ENCODE measurements at places on chromosomes 2 and 18.

DNA sequence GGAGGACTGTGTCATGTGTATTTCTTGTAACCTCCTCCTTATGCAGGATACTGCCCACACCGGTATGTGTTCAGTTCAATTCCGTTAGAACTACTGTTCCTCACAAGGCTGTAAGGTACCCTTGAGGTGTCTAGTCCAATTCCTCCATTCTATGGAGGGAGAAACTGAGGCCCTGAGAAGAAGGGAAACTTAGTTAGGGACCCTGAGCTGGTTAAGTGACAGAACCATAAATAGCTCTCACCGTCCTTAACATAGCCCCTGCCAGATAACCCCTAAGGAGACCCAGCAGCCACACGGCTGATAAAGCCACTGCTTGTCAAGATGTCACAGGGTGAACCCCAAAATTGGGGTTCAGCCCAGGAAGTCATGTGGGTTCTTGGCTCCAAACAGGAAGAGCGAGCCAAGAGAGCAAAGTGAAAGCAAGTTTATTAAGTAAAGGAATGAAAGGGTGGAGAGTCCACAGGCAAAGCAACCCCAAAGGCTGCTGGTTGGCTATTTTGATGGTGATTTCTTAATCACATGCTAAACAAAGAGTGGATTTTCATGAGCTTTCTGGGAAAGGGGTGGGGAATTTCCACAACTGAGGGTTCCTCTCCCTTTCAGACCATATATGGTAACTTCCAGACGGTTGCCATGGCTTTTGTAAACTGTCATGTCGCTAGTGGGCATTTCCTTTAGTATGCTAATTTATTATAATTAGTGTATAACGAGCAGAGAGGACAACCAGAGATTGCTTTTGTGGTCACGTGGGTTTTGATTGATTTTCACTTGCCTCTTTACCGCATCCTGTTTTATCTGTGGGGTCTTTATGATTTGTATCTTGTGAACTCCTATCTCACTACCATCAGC, 83.4 kb upstream of the RTN4 start:
- peak; percentile 88 for DNase-seq

- peak; percentile 21 for DNase-seq
These were observed 45.2 kb upstream of the SCG2 start for GRCh38 chr2:223647258-223647952.

- no peak for DNase-seq
These were observed 178.8 kb downstream of the TTC32 start for GRCh38 chr2:19723021-19723420.

DNA sequence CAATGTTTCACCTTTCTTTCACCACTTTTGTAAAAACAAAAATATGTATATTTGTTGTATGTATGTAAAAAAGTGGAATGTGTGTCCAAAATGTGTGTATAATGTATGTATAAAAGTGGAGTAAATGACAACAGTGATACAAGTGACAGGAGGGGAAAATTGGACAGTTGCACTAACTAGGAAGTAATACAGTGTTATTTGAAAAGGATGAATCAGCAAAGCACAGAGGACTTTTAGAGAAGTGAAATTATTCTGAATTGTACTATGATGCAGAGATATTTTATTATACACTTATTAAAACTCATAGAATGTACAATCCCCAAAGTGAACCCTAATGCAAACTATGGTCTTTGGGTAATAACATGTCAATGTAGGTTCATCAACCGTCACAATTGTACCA, 331.3 kb upstream of the CNTNAP5 start:
- no peak for DNase-seq

DNA sequence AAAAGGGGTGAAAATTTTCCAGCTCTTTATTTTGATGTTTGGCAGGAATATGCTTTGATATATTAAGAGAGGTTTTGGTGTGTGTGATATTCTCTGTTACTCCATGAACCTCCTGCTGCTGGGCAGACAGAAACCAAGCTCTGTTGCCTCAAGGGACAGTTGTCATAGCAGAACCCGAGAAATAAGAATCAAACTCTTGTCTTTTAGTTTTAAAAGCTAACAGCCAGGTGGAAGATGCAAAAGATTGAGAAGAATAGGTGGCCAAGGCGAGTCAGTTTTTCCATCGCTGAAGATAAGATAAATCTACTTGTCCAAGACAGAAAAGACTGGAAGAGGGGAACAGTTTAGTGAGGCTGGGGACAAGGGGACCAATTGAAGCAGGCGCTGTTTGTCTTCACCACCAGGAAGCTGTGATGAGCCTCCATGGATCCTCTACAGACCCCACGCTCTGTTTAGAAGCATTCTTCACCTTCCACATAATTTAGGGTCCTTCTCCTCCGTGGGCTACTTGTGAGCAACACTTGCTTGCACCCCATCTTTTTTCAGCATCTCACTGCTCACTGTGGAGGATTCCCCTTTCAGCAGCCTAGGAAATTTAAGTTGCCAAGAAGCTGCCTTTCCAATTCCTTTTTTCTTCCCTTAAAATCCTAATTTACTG, 23.9 kb downstream of the PMAIP1 start:
- no peak for DNase-seq

DNA sequence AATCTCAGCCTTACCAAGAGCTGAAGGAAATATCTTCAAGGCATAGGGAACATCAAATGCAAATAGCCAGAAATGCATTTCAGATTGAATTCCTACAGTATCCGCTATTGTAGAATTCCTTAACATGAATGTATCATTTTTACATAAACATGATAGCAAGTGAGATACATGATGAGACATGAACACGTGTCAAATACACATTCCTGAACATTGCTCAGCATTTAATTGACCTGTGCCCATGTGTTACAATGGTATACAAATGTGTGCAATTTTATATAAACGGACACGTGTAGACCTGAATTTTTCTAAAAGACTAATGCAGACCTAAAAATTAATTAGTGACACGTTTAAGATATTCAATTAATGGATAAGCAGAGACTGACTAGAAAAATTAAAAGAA, 133.0 kb upstream of the TLK1 start:
- DNase-seq: no peak

DNA sequence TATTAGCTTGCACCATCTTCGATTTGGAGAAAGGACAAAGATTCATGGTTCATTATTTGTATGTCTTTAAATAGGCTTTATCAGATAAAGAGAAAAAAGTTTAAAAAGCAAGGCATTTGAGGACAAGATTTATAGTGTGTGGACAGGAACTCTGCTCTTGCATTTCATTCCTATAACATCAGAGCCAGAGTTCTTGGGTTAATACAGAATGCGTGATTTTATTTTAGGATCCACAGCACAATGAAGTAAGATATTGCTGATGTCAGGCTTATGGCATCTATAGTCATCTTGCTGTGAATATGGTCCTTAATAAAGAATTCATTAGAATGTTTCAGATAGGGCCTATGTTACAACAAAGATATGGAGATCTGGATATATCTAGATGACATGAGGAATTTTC, 19.7 kb downstream of the RASGRP3 start:
- peak; percentile 57 for DNase-seq

GRCh38 chr2:47073641-47074040, 81.5 kb downstream of the STPG4 start:
- no peak for DNase-seq

DNA sequence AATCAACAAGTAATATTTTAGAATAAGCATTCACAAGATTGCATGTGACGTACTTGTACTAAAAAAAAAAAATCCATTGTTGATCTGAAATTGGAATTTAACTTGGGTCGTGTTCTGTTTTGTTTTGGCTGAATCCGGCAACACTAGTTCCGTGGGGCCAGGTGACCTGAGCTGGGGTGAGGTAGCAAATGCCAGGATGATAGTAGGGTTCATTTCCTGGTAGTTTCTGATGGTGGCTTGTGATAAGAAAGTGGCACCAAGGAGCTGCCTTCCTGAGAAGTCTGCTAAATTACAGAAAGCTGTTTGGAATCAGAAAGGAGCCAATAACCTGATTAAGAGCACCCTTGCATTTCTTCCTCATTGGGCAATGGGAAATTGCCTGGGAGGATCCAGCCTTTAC, 126.4 kb upstream of the DLX2 start:
- no peak for DNase-seq

DNA sequence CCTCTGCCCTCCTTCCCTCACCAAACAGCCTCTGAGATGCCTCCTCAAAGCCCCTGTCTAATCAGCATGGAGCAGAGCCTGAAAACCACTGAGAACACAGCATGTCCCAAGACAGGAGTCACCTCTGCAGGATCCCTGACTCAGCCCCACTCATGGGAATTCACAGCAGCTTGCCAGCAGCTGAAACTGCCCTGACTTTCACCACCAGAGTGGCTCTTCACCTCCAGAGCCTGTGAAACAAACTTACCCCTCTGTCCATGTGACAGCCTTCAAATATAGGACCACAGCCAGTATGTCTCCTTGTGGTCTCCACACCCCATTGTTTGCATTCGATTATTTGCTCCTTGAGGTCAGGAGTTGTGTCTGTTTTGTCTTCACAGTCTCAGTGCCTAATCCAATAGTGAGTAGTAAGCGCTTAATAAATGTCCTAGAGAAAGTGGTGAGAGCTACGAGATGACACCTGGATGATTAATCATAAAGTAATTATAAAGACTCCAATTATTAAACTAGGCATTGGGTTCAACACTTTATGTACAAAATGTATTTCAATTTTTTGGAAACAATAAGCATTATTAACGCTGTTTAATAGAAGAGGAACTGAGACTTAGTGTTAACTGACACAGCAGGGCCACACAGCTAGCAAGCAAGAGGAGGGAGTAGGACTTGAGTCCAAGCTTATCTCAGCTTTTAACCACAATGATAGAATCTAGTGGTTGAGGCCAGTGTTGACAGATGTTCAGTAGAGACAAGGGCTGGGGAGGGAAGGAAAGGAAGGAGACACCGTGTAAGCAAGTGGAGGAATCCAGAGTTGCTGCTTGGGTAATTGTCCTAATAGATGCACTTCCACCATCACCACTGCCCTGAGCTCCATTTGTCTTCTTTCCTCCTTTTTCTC, 358.7 kb upstream of the TNP1 start:
- DNase-seq: peak; percentile 79

DNA sequence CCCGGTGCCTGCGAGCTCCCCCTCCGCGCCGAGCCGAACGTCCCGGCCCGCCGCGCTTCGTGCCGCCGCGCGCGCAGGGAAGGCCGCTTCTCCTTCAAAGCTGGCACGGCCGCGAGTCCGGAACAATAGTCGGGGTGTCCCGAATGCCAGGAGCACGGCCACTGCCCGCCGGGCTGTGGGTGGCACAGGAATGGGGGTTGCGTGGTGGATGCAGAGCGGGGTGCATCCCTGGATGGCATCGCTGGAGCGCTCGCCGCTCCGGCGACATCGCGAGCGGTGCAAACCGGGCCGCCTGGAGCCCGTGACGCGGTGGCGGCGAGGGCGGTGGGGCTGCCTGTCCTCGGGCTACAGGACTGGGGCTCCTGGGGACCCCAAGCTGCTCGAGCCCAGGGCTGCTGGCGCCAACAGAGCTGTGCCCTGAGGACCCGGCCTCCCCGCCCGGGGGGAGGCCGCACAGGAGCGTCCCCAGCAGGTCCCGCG, 1.1 kb upstream of the SATB2 start:
- no peak for DNase-seq

DNA sequence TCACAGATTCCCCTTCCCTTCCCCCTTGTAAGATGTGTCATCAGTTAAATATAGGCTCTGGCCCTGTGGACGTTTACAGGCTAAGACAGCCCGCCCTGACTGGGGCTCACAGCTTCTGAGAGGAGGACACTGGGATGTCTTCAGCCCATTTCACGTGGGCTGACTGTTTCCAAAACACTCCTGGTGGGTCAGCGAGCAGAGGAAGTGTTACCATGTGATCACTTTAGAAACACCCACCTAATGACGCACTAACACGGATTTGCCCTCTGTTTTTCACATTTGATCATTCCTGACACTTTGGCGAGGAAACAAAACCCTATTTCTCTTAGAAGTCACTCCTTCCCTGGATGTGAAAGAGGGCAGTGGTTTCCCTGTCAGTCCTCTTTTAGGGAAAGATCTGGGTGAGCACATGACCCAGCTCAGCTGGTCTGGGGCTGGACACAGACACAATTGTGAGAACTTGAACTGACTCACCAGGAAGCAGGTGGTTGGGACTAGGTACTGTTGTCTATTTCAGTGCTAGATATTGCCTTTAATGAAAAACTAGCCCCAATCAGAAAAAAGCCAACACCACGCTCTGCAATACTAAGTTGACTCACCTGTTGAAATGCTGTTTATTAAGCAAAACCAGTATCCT, 38.8 kb downstream of the BMP10 start:
- peak; percentile 73 for DNase-seq

DNA sequence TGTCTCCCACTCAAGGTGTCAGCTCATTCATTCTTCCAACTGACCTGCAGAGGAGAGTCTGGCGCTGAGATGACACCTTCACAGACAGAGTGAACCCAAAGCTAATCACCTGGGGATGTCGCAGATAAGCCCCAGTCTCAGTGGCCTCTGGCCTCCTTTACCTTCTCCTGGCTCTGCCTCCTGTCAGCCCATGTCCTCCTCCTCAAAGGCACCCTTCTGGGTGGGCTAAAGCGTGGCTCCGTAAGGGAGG, 194.1 kb downstream of the MIB1 start:
- DNase-seq: no peak

DNA sequence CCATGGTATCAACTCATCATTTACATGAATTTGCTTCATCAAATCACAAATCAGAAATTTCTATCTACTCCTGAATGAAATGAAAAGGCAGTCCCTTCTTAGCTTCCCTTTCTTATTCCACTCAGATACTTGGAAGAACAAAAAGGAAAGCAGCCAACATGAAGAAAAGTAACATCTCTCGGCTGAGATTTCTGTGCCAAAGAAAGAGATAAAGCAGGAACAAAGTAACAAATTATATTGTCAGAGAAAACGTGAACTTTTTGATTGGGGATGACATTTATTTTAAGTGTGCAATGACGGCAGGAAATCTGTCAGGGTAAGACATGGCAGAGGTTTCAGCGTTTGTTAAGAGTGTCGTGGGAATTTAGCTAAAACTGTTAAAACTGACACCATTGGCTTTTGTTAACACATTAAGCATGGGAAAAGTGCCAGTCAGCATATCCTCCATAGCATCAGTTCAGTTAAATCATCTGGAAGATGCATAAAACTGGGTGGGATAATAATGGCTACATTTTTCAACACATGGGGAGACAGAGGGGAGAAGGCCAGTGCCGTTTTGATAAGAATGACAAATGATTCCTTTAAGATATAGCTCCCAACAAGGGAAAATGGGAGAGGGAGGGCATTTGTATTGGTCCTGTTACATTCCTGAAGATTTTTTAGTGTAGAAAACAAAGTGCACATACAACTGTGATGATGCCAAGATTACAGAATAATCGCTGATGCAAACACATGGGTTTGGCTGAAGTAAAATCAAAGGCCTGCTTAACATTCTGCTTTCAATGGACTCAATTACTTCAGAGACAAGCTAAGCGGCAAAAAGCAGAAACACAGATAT, 211.6 kb downstream of the ZNF521 start:
- no peak for DNase-seq

DNA sequence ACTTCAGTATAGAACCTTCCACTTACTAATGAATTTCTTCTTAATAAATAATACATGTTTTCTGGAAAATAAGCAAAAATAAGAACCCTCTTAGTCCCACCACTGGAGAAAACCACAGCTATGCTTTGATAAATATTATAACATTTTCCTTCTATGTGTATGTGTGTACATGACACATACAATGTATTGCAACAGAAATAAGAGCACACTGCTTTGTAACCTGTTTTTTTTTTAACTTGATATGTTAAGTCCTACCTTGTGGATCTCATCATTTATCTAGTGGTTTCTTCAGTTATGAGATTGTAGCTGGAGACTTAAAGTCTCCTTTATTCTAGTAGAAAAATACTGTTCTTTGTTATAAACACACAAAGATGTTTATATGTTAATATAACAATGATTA, 17.2 kb downstream of the INPP1 start:
- no peak for DNase-seq
